Astrocyte of the spinal cord (primary cell): ENCODE measurements at places on chromosomes 2 and 18.

DNA sequence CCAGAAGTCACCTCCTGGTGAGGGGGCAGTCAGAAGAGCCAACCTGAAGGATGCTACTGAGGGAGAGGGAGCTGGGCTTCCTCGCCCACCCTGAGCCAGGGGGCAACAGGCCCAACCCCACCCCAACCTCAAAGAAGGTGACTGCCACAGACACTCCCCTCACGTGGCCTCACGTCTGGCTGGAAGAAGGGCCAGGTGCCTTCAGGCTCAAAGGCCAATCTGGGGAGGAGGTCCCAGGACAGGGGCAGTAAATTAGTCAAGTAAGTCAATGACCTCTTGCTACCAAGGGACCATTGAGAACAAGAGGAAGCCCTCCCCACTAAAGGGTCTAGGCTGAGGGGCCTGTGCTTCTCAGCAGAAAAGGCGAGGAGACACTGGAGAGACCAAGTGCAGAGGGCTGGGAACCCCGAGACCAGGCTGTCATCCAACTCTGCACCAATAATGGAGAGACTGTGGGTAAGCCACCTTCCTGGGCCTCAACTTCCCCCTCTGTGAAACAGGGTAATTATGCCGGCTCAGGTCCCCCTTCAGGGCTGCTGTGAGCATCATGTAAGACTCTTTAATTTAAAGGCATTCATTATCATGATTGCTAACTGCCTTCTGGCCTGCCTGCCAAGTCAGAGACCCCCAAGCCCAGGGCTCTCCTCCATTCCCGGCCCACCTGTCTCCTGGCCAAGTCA lies 20.2 kb upstream of the TNS1 start:
- DNase-seq, result no peak

- no peak for DNase-seq
Measured at GRCh38 chr2:5729416-5729815, 37.2 kb downstream of the SOX11 start.

- DNase-seq, result peak; percentile 48
Measured at GRCh38 chr2:1995081-1995480, 250.8 kb upstream of the PXDN start.

- no peak for DNase-seq
Measured at GRCh38 chr2:216621292-216621691, 11.9 kb upstream of the IGFBP2 start.

- no peak for DNase-seq
Measured at GRCh38 chr2:224033601-224034000, 5.5 kb downstream of the SERPINE2 start.

DNA sequence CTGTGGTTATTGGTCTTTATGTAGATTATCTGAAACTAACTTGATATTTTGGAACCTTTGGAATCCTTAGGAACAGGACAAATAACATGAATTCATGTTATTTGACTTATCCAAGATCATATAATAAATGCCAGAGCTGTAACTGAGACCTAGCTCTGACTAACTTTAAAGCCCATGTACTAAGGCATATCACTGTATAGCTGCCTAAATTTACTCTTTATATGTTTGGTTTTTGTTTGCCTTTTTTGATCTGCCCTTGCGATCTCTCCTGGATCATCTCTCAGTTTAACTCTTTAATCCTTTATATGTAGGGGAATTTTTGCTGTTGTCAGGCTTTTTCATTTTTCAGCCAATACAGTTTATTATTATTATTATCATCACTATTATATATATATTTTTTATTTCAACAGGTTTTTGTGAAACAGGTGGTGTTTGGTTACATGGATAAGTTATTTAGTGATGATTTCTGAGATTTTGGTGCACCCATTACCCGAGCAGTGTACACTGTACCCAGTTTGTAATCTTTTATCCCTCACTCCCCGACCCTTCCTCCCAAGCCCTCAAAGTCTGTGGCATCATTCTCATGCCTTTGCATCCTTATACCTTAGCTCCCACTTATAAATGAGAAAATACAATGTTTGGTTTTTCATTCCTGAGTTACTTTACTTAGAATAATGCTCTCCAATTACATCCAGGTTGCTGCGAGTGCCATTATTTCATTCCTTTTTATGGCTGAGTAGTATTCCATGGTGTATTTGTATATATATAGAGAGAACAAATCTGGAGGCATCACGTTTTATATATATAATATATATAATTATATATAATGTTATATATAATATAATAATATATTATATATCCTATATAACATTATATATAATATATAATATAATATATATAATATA lies 48.9 kb downstream of the APLF start:
- no peak for DNase-seq

- DNase-seq, result no peak
Measured at GRCh38 chr2:162344617-162344950, 652 bp downstream of the GCA start.

DNA sequence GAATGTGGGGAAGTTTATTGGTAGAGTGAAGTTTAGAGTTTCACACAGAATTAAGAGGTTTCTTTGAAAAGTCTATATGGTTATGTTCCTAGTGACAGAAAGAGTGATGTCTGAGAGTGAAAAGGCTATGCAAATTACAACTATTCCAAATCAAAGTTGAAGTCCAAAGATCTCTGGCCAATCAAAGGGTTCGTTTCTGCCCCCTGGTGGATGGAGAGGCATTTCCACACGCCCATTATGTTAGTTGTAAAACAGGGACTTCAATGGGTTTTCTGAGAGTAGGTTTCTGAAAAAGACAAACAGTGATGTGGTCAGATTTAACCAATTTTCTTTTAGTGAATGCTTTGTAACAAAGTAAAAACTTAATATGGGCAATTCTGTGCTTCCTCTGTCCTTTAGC lies 441.5 kb upstream of the POU3F3 start:
- DNase-seq, result peak; percentile 31

- no peak for DNase-seq
Measured at GRCh38 chr2:21044694-21045371, 960 bp upstream of the APOB start.

GRCh38 chr2:116716444-116716843 lies 1098.0 kb upstream of the DDX18 start:
- peak; percentile 2 for DNase-seq

DNA sequence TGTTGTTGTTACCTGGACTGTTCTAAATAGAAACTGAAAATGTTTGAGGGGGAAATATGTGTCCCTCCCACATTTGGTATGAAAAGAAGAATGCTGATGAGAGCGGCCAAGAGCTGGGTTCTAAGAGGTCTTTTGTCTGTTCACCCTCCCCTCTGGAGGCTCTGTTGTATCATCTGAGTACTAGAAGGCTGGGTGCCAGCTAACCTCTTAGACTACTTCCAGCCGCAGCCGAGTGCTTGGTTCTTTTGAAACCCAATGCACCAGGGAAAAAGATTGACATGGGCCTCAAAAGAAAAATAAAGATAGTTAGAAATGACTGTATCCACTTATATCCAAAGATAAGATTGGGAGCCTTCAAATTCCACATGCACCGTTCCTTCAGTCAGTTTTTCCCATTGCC lies 255.9 kb downstream of the TXNL1 start:
- DNase-seq, result peak; percentile 6

DNA sequence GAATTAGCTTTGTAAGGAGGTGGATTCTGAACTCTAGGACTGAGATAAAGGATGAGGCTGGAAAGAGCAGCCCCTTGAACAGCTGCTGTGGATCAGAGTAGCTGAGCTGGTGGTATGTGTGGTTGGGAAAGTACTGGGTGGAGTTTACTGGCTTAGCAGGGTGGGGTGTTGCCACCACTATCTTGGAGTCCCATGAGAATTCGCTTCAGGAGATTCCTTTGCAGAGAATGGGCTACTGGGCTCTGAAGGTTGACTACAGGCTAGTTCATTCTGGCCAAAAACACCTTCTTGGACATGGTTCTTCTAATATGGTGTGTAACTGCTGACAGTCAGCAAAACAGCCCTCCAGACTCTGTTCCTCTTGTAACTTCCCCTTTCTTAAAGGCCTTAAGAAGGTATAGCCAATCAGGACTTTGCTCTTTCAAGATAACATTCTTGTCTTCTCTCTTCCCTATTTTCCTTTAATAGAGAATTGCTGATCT lies 52.7 kb downstream of the TET3 start:
- DNase-seq, result no peak

DNA sequence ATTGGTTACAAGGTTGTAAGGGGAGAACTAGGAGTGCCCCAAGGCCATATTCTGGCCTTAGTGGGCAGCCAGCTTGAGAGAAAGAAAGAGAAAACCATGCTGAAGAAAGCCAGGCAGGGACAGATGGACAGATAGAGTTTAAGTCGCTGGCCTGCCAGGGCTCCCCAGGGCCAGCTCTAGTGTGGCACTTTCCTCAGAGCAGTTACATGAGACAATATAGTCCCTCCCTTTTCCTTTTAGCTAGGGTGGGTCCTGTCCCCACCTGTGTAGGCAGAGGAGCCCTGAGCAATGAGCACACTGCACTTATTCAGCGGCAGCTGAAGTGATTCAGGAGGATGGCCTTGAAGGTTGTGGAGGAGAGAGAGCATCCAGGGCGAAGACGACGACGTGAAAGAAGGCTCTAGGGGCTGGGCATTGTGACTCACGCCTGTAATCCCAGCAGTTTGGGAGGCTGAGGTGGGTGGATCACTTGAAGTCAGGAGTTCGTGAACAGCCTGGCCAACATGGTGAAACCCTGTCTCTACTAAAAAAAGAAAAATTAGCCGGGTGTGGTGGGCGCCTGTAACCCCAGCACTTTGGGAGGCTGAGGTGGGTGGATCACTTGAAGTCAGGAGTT lies 152.0 kb upstream of the SLC1A4 start:
- DNase-seq, result no peak

DNA sequence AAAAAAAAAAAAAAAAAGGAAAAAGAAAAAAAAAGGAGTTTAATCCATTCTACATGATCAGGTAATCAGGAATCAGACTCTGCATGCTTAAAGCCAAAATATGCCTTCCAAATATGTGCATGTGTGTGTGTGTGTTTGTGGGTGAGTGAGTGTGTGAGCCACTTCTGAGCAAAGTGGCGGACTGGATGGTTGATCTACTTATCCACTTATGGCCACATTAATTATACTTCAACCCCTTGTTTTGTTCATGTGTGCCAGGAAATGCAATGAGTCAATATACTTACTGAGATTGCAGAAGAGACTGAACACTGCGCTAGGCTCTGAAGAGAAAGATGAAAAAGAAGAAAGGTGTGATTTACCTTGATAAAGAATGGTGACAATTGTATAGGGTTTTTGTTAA lies 586.5 kb upstream of the NXPH2 start:
- DNase-seq, result no peak

GRCh38 chr18:10030816-10031541 lies 117.2 kb downstream of the VAPA start:
- DNase-seq, result no peak

DNA sequence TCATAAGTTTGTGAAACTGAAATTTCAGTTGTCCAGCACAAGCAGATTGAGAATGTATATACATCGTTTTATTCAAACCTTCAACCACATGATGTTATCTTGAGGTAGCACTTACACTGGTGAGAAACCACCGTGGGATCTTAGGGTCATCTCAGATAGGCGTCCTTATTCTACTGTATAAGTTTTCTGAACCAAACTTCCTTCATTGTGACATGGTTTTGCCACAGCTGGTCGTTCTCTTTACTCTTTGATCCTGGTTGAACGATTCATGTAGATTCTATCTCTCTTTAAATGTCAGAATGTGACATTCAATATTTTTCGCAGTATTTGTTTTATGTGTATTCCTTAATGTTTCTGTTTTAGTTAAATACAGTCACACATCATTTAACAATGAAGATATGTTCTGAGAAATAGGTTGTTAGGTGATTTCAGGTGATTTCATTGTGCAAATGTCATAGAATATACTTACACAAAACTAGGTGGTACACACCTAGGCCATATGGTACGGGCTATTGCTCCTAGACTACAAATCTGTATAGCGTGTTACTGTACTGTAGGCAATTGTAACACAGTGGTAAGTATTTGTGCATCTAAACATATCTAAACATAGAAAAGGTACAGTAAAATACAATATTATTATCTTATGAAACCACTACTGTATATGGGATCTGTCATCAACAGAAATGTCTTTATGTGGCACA lies 17.9 kb upstream of the ARHGAP25 start:
- no peak for DNase-seq

DNA sequence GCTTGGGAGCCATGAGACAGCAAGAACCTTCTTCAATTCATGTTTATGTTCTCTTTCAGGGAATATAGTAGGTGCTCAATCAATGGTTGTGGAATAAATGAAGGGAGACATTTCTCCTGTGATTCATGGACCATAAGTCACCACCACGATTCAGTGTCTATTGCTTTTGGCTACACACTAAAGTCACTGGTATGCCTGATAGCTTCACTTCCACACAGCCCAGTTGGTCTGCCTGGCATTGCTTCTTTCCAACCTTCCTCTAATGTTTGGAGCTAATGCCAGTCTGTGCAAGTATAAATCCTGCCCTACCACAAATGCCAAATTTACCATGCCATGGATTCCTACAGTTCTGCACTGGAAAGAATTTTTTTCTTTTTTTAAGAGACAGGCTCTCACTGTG lies 1.3 kb upstream of the CXCR1 start:
- DNase-seq, result no peak

DNA sequence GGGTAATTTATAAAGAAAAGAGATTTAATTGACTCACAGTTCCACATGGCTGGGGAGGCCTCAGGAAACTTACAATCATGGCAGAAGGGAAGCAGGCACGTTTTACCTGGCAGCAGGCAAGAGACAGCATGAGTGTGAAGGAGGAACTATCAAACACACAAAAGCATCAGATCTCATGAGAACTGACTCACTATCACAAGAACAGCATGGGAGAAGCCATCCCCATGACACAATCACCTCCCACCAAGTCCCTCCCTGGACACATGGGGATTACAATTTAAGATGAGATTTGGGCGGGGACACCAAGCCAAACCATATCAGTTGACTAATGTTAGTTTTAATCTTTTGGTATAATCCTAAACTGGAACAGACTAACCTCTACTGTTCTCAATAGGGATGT lies 49.1 kb upstream of the CPO start:
- DNase-seq, result no peak

- DNase-seq, result no peak
Measured at GRCh38 chr18:2871111-2871720, 24.4 kb downstream of the EMILIN2 start.

- DNase-seq, result no peak
Measured at GRCh38 chr18:2956056-2956455, 56.9 kb downstream of the LPIN2 start.

GRCh38 chr2:197786010-197786877 lies 1.1 kb upstream of the BOLL start:
- DNase-seq, result no peak

GRCh38 chr2:221649051-221649775 lies 77.1 kb upstream of the EPHA4 start:
- peak; percentile 66 for DNase-seq

DNA sequence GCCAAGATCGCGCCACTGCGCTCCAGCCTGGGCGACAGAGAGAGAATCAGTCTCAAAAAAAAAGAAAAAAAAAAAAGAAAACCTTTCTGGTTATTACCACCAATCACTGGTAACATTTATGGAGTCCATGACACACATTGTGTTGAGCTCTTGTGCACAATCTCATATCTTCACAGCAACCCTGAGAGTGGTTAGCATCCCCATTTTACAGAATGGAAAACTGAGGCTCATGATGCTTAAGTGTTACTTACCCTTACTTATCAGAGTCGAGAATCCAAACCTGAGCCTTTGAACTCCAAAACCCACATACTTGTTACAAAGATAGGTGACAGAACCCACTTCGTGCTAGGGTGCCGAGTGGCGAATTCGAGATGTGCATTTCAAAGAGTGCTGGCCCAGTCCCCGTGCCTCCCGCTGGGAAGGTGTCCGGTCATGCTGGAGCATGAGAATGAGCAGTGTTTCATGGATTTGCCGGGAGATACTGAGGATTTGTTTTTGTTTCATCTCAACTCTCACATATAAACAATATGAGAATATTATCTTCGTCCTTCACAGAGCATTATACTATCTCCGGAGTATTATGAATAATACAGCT lies 50.9 kb downstream of the CYP27C1 start:
- DNase-seq, result no peak
